Nasal cavity respiratory epithelium epithelial cell of viscerocranial mucosa (primary cell): ENCODE measurements at places on chromosomes 2 and 18. TPM values are rescaled to one million over a fixed set of nuclear protein-coding genes. Genes with fewer than 3 reads are reported as not detected.

Gene CCDC85A
- total RNA-seq = 0.07 TPM in 1 of 2 replicates, not detected in the other

Gene PDE11A
- 0.07 TPM in 1 of 2 replicates, not detected in the other for total RNA-seq

Gene SLC5A7
- not detected in 2 replicates for total RNA-seq

Gene STK39
- 15.0 and 22.1 TPM in 2 replicates for total RNA-seq

Gene NGEF
- total RNA-seq = 0.68 and 2.1 TPM in 2 replicates

Gene GREB1L
- 0.34 and 1.6 TPM in 2 replicates for total RNA-seq

Gene SPP2
- not detected in 2 replicates for total RNA-seq
